ENCODE measurements at places on chromosomes 1 and 21. TPM values are rescaled to one million over a fixed set of nuclear protein-coding genes. Genes with fewer than 3 reads are reported as not detected.

Gene CBS
- 12.0 TPM for total RNA-seq

Gene KCNA3
- total RNA-seq = 59.8 TPM

Gene EFCAB7
- total RNA-seq = 5.4 TPM

Gene C4BPB
- total RNA-seq = 0.91 TPM

Gene SYT6
- total RNA-seq = not detected

Gene DENND4B
- total RNA-seq = 173 TPM

Gene DIO1
- total RNA-seq = not detected

All from activated CD8-positive, alpha-beta memory T cell treated with anti-CD3 and anti-CD28 coated beads, Interleukin-2, amount 10 ng/mL, durations not matched to agents 7 days and 5 days (primary cell).